ENCODE measurements at places on chromosomes 6 and 20. TPM values are rescaled to one million over a fixed set of nuclear protein-coding genes. Genes with fewer than 3 reads are reported as not detected.
A peak's percentile ranks its signal among the peaks of the same experiment; 100 is the strongest.

DNA sequence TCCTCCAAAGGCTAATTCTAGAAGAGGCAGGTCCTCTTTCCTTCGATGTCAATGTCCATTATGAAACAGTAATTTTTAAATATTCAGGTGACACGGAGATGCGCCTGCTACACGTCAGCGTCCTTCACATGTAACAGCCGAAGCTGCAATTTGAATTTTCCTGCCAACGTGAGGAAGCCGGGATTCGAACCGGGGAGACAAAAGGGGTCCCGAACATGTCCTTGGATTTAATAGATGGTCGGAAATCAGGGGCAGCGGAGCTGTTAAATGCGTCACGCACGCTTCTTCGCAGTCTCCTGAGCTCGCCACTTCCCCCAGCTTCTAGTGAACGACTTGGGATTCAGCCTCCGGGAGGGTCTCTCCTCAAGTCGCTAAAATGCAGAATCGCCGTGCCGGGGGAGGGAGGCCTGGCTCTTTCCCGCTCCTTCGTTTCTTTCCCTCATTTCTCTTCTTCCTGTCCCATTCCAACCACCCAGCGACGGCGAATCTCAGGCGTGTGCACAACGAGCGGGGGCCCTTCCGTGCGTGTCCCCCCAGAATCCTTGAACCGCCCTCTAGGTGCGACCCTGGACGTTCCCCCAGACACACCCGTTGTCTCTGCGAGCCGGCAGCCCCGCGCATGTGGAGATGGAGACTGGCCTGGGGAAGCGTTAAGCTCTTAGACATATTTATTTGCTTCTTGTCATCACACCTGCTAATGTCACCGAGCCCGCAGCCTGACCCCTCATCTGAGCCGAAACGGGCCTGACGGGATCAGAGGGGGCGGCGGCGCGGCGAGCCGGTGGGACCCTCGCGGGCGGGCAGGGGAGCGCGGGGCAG, 1.3 kb upstream of the FOXC1 start:
- no peak for DNase-seq

GRCh38 chr6:89375427-89376267, 23.1 kb upstream of the UBE2J1 start:
- DNase-seq, result peak; percentile 41

- no peak for DNase-seq
Observed at GRCh38 chr6:108250240-108250866, 10.5 kb downstream of the SNX3 start.

DNA sequence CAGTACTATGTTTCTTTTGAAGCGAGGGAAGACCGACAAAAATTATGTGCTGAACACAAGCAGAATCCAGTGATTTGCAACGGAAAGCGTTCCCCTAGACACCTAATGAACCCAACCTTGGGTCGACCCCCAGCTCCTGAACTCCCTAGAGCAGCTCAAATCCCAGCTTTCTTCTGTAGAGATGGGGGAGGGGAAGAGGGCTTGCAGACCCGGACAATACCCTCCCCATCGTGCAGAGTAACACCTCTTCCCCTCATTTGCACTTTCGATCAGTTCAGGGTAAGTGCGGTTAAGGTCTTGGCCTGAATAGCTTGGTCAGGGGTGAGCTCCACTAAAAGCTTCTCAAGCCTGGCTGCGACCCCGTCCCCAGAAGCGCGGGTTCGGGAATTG, 404 bp downstream of the CEP162 start:
- DNase-seq, result no peak

GRCh38 chr6:154534531-154534930, 24.0 kb upstream of the CNKSR3 start:
- no peak for DNase-seq

DNA sequence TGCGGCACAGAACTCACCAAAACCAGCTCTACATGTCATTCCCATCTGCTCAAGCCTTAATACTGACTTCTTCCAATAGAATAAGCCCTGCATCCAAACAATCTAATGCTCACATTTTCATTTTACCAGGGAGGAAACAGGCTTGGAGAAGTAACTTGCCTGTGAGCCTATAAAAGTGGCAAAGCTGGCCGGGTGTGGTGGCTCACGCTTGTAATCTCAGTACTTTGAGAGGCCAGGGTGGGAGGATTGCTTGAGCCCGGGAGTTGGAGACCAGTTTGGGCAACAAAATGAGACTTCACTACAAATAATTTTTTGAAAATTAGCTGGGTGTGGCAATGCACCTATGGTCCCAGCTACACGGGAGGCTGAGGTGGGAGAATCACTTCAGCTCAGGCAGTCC, 133.7 kb downstream of the LY86 start:
- DNase-seq, result no peak

DNA sequence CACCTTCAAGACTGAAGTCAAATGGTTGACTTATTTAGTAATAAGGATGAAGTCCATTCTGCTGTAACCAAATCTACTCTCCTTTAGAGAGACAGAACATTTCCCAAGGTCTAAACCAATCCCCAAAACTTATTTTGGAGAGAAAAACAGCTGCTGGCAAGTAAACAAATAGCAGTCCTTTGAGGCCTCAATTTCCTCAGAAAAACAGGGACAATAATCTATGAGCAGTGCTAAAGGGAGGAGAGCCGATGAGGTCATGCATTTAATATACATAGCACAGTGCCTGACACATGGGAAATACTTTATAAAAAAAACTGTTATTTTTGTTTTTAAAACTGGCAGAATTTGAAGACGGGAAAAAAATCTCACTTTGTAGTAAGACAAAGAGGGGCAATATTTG, 526.0 kb downstream of the EPM2A start:
- no peak for DNase-seq

GRCh38 chr20:20666359-20666758, 46.1 kb downstream of the RALGAPA2 start:
- no peak for DNase-seq

DNA sequence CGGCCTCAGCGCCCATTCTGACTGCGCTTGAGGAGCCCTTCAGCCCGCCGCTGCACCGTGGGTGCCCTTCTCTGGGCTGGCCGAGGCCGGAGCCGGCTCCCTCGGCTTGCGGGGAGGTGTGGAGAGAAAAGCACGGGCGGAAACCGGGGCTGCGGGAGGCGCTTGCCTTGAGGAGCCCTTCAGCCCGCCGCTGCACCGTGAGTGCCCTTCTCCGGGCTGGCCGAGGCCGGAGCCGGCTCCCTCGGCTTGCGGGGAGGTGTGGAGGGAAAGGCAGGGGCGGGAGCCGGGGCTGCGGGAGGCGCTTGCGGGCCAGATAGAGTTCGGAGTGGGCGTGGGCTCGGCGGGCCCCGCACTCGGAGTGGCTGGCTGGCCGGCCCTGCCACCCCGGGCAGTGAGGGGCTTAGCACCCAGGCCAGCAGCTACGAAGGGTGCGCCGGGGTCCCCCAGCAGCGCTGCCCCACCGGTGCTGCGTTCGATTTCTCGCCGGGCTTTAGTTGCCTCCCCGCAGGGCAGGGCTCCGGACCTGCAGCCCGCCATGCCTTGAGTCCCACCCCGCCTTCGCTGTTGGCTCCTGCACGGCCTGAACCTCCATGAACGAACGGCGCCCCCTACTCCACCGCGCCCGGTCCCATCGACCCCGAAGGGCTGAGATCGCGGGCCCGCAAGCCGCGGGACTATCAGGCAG, 45.7 kb upstream of the MCUR1 start:
- no peak for DNase-seq

DNA sequence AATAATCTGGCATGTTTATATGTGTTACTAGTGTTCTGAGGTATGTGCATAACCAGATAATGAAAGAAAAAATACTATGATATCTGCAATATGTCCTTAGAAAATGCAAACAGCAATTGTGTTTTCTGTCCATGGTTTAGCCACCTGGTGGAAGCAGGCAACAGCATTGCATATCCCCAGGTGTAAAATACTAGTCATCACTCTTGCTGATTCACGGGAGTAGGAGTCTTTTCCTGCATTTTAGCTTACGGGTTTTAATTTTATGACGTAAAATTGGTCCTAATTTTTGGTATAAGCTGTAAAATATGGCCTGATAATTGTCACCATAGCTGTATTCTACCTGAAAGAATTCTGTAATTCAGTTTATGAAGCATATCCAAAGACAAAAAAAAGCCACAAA, 2.5 kb downstream of the RNF182 start:
- DNase-seq, result no peak

- DNase-seq, result no peak
Observed at GRCh38 chr6:108689272-108690161, 128.8 kb downstream of the FOXO3 start.

Gene CPNE5
- 0.52 TPM for total RNA-seq

Gene HCRTR2
- total RNA-seq, result not detected

Gene SYTL3
- total RNA-seq, result 72.6 TPM
